Activated CD8-positive, alpha-beta memory T cell treated with anti-CD3 and anti-CD28 coated beads, Interleukin-2, amount 10 ng/mL, durations not matched to agents 7 days and 5 days (primary cell): ENCODE measurements at places on chromosomes 7 and 10. TPM values are rescaled to one million over a fixed set of nuclear protein-coding genes. Genes with fewer than 3 reads are reported as not detected.
A peak's percentile ranks its signal among the peaks of the same experiment; 100 is the strongest.

GRCh38 chr7:116518961-116519360 is 5.9 kb upstream of the CAV1 start:
- H3K4me3 ChIP-seq = no peak overlapping the region
- peaks cover 53% of the 10 kb centered on the region for H3K27me3 ChIP-seq
- no peaks in the 10 kb centered on the region for H3K4me1 ChIP-seq
- no peak for DNase-seq
- no peaks in the 10 kb centered on the region for H3K36me3 ChIP-seq
- H3K27ac ChIP-seq = no peak overlapping the region

SLC4A2 gene
- total RNA-seq = 114 TPM

- H3K36me3 ChIP-seq = no peaks in the 10 kb centered on the region
- H3K4me3 ChIP-seq = no peak overlapping the region
- H3K27ac ChIP-seq = no peak overlapping the region
- no peaks in the 10 kb centered on the region for H3K27me3 ChIP-seq
Observed at GRCh38 chr7:23230641-23231101, 15.9 kb upstream of the GPNMB start.

- peaks cover 41% of the 10 kb centered on the region for H3K4me1 ChIP-seq
- H3K4me3 ChIP-seq = peak overlapping the region; percentile 62
- no peaks in the 10 kb centered on the region for H3K36me3 ChIP-seq
- no peak for DNase-seq
Observed at GRCh38 chr10:95291365-95292039, 699 bp upstream of the PDLIM1 start.

- H3K4me1 ChIP-seq = no peaks in the 10 kb centered on the region
- no peak overlapping the region for H3K4me3 ChIP-seq
- DNase-seq = no peak
- H3K36me3 ChIP-seq = no peaks in the 10 kb centered on the region
- H3K27ac ChIP-seq = no peak overlapping the region
Observed at GRCh38 chr7:69588773-69589172, 9.5 kb upstream of the AUTS2 start.

HECW1 gene
- total RNA-seq = not detected

ERVW-1 gene
- total RNA-seq = not detected

DNA sequence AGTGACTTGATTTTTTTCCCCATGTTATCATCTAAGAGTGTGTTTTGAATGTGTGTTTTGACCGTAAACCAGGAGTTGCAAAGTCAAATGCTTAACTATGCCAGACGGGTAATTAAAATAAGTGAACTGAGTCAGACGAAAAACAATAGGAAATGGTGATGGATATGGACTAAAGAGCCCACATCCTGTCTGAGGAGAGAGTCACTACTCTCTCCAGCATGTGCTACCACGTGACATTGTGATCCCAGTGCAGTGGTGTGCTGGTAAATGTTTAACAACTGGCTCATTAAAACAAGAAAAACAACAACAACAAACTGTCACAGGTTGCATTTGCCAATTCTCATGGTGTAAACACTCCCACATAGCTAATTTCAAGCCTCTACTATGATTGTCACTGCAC is 164.3 kb downstream of the SUGCT start:
- H3K4me1 ChIP-seq = peaks cover 5% of the 10 kb centered on the region
- no peaks in the 10 kb centered on the region for H3K27me3 ChIP-seq
- no peak overlapping the region for H3K4me3 ChIP-seq
- H3K27ac ChIP-seq = no peak overlapping the region

COL13A1 gene
- not detected for total RNA-seq

GPR85 gene
- not detected for total RNA-seq

GRCh38 chr7:98630149-98630548 is 13.1 kb downstream of the NPTX2 start:
- H3K4me3 ChIP-seq = no peak overlapping the region
- H3K4me1 ChIP-seq = no peaks in the 10 kb centered on the region
- H3K27ac ChIP-seq = no peak overlapping the region

HOXA3 gene
- not detected for total RNA-seq

DNA sequence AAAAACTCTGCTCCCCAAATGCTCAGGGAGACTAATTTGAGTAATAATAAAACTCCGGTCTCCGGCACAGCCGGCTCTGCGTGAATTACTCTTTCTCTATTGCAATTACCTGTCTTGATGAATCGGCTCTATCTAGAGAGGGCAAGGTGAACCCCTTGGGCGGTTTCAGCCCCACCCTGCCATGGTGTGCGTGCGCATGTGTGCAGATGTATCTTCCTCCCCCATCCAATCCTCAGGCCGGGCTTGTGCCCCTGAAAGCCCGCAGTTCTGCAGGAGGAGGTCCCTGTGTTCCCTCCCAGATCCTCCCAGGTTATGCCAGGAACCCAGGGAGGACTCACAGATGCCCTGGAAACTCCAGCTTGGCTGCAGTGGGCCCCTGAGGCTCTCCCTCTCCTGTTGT is 48.3 kb upstream of the MYL10 start:
- H3K27me3 ChIP-seq = no peaks in the 10 kb centered on the region
- H3K4me3 ChIP-seq = no peak overlapping the region
- no peaks in the 10 kb centered on the region for H3K36me3 ChIP-seq
- no peaks in the 10 kb centered on the region for H3K4me1 ChIP-seq
- H3K27ac ChIP-seq = no peak overlapping the region

- peaks cover 64% of the 10 kb centered on the region for H3K27me3 ChIP-seq
- DNase-seq = peak; percentile 4
- no peak within 1 kb of the TSS for H3K4me3 ChIP-seq
- H3K27ac ChIP-seq = no peak within 1 kb of the TSS
- no peaks in the 10 kb centered on the region for H3K36me3 ChIP-seq
Observed at GRCh38 chr10:93601146-93601773, at the start of gene RBP4. Gene RBP4, minus strand, starts transcription at chr10:93601235. Its CDS starts 207 bp downstream, at chr10:93601028.

- H3K36me3 ChIP-seq = no peaks in the 10 kb centered on the region
- no peak within 1 kb of the TSS for H3K27ac ChIP-seq
- H3K27me3 ChIP-seq = peaks cover 83% of the 10 kb centered on the region
- DNase-seq = no peak
- no peak within 1 kb of the TSS for H3K4me3 ChIP-seq
- H3K4me1 ChIP-seq = peaks cover 4% of the 10 kb centered on the region
Observed at GRCh38 chr10:114239117-114239993, at the start of gene VWA2. Gene VWA2, plus strand, starts transcription at chr10:114239254. Its CDS starts 9,460 bp downstream, at chr10:114248714.

CC2D2B gene
- 3.0 TPM for total RNA-seq

GRCh38 chr10:19932806-19933371 is 116.7 kb downstream of the PLXDC2 start:
- no peaks in the 10 kb centered on the region for H3K36me3 ChIP-seq
- DNase-seq = no peak
- no peaks in the 10 kb centered on the region for H3K27me3 ChIP-seq
- no peak overlapping the region for H3K4me3 ChIP-seq
- no peak overlapping the region for H3K27ac ChIP-seq

DNA sequence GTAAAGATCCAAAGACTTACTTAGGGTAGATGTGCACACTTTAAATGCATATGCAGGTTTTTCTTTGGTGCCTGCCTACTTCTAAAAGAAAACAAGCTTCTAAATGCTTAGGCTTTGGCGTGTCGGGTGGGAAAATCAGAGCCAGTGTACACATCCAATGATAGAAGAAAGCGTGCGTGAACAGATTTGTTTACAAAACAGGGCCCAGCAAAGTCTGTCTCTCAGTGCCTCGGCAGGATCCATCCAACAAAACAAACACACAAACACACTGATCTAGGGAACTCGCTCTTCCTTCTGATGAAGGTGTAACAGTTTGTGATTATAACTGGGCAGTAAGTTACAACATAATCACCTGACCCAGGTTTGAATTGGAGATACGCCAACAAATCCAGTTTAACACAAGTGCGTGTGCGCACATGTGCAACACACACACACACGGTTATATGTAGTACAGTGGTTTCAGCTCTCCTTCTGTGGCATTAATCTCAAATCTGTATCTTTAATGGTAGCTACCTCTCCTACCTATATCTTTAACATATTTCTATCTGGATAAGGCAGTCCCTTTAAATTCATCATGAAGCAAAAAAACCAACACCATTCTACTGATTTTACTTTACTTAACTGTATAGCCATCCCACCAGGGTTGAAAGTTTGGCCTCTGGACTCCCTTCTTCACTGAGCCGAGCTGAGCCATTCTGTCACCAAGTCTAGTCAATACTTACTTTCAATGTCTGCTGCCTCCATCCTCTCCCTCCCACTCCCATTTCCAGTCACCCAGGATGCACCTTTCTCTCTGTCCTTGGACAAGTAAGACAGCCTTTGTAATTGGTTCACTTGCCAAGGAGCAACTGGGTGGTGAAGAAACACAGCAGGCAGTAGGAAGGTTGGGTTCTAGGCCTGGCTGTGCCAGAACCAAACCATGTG is 184.4 kb upstream of the KLF14 start:
- H3K27ac ChIP-seq = peak overlapping the region; percentile 78
- peaks cover 47% of the 10 kb centered on the region for H3K36me3 ChIP-seq
- peak overlapping the region; percentile 5 for H3K4me3 ChIP-seq

- no peak overlapping the region for H3K4me3 ChIP-seq
- peaks cover 32% of the 10 kb centered on the region for H3K36me3 ChIP-seq
- DNase-seq = no peak
- peaks cover 1% of the 10 kb centered on the region for H3K4me1 ChIP-seq
- no peaks in the 10 kb centered on the region for H3K27me3 ChIP-seq
Observed at GRCh38 chr10:103086261-103086660, 106.8 kb downstream of the NT5C2 start.

ATOH7 gene
- not detected for total RNA-seq

GRCh38 chr7:56092789-56093531 is at the start of gene PHKG1:
Gene PHKG1, minus strand, starts transcription at chr7:56092952. Its CDS starts 4,011 bp downstream, at chr7:56088941.
- DNase-seq = no peak
- no peaks in the 10 kb centered on the region for H3K27me3 ChIP-seq
- H3K27ac ChIP-seq = no peak within 1 kb of the TSS
- no peak within 1 kb of the TSS for H3K4me3 ChIP-seq

EZH2 gene
- total RNA-seq = 109 TPM

GRCh38 chr7:27689591-27690164 is 27.0 kb upstream of the HIBADH start:
- H3K27ac ChIP-seq = no peak overlapping the region
- peaks cover 12% of the 10 kb centered on the region for H3K27me3 ChIP-seq
- H3K4me3 ChIP-seq = no peak overlapping the region
- no peaks in the 10 kb centered on the region for H3K36me3 ChIP-seq
- H3K4me1 ChIP-seq = no peaks in the 10 kb centered on the region
- peak; percentile 55 for DNase-seq

GRCh38 chr7:141071260-141071854 is 2.5 kb upstream of the TMEM178B start:
- H3K27me3 ChIP-seq = peaks cover 48% of the 10 kb centered on the region
- peaks cover 17% of the 10 kb centered on the region for H3K4me1 ChIP-seq
- no peak overlapping the region for H3K27ac ChIP-seq
- DNase-seq = peak; percentile 71

DNA sequence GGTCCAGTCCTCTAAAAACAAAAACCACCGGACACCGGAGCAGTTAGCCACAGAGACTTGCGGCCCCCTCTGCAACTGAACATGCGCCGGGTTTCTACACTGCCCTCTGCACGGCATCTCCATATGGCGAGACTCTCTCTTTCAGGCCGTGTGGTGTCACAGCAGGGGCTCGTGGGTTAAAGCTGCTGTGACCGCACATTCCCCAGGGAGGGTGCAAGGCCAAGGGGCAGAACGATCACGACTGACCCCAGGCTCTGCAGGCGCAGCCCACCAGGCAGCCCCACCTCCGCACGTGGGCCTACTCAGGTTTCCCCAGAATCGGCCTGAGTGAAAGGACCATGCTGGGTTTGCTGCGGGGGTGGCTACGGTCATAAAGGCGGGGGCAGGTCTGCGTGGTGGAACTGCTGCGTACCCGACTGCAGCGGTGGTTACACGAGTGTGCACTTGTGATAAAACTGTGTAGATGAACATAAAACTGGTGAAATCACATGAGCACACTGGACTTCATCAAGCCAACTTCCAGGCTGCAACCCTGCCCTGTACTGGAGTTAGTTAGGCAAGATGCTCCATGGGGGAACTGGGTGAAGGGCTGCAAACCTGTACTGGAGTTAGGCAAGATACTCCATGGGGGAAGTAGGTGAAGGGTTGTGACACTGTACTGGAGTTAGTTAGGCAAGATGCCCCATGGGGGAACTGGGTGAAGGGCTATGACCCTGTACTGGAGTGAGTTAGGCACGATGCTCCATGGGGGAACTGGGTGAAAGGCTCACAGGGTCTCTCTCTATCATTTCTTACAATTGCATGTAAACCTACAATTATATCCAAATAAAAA is 81.4 kb upstream of the PPP2R2D start:
- H3K36me3 ChIP-seq = no peaks in the 10 kb centered on the region
- DNase-seq = peak; percentile 31
- H3K27ac ChIP-seq = no peak overlapping the region
- no peaks in the 10 kb centered on the region for H3K27me3 ChIP-seq
- no peaks in the 10 kb centered on the region for H3K4me1 ChIP-seq
- H3K4me3 ChIP-seq = no peak overlapping the region

PON1 gene
- total RNA-seq = not detected

DNA sequence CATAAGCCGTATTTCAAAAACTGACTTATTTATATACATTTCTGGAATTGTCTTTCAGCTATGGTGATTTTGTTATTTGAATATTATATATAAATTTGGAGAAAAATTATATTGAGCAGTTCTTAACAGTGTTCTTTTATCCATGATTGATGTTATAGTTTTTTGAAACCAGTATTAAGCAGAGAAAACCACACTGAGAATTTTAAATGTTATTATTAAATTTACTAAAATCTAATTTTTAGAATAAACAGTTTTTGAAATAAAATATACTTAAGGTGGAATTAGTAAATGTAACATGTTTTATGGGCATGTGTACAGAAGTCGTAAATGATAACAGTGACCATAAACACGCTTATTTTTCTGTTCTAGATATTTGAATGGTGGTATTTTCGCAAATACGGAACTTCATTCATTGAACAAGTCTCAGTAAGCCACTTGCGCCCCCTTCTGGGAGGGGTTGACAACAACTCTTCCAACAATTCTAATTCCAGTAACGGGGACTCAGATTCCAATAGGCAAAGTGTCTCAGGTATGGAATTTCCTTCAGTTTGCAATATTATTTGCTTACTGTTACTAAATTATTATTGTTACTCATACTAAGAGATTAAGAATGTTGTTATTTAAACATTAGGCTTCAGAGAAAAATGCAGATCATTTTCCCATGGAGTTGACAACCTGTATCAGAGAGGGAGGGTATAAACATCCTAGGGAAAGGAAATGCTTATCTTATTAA is 166.1 kb downstream of the ST7 start:
- H3K36me3 ChIP-seq = no peaks in the 10 kb centered on the region
- H3K4me1 ChIP-seq = no peaks in the 10 kb centered on the region
- H3K27ac ChIP-seq = no peak overlapping the region
- no peak overlapping the region for H3K4me3 ChIP-seq
- peak; percentile 77 for DNase-seq

- no peaks in the 10 kb centered on the region for H3K36me3 ChIP-seq
- H3K27ac ChIP-seq = no peak overlapping the region
- no peaks in the 10 kb centered on the region for H3K4me1 ChIP-seq
- peaks cover 47% of the 10 kb centered on the region for H3K27me3 ChIP-seq
- DNase-seq = peak; percentile 51
Observed at GRCh38 chr10:13536674-13537366, 8.0 kb upstream of the BEND7 start.

CD36 gene
- total RNA-seq = not detected

PPP1R3C gene
- total RNA-seq = not detected
